Hematopoietic multipotent progenitor cell treated with erythropoietin and hydrocortisone succinate and interleukin-3 and kit ligand, for 6 days (in vitro differentiated cells): ENCODE measurements at places on chromosomes 12 and 14.

DNA sequence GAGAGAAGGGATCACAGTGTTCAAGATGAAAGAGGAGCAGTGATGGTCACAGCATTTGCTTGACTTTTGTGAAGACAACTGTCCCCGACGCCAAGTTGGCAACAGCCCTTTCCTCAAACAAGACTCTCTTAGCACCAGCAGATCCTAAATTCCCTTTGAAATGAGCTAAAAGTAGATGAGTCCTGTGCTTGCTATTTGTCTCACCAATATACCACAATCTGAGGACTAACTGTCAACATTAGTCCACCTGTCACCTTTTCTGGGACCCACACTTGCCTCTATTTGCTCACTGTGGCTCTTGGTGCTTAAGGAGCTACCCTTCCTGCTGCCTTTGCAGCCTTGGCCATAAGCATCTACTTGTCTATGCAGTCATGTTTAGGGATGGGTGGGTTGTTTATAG is 47.4 kb upstream of the COL2A1 start:
- no peak for DNase-seq

- no peak for DNase-seq
These were observed 8.6 kb downstream of the RPH3A start for GRCh38 chr12:112800183-112800582.

DNA sequence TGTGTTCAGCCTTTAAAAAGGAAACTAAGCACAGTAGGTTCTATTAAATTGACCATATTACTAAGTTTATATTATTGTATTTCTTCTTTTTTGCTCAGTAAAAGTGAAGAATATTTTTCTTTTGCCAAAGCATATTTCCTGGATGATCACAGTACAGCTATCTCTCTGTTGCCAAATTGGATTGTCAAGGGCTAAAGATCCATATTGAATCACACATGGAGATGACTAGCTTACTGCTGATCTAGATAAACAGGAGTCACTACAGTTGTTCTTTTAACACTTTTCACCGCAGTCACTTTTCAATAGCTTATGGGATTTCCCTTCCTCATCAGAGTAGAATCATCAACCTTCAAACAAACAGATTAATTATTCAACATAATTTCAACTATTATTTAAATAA is 78.6 kb downstream of the LRRC9 start:
- DNase-seq: no peak

DNA sequence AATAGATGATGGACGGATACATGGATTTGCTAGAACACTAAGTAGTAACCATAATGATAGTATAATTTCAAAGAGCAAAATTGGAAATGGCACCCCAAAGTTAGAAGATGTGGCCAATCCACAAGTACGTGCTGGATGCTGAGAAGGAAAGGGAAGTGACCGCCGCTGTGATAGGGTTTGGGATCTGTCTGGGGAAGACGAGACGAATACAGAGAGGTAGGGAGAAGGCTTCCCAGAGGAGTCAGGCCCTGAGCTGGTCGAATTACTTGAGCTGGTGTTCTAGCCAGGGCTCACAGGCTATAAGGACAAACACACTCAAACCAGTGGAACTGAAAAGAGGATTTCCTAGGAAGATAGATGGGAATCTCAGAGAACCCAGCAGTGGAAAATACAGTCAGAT is 9.4 kb upstream of the ACVR1B start:
- DNase-seq: no peak

DNA sequence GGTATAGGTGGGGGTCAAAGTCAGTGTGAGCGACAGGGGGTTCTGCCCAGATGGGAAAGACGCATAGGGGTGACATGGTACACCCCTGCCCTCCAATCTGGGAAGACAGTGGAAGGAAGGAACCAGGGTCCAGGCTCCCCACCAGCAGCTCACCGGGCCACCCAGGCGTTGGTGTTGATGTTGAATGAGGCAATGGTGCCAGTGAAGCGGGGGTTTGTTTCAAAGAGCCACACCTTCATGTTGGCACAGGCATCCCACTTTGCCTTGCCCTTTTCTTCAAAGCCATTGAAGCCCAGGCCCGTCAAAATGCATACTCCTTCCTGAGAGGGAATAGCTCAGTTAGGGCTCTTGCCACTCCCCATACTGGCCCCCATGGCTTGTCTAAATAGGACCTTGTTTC is 7.5 kb downstream of the EMG1 start:
- DNase-seq: no peak

DNA sequence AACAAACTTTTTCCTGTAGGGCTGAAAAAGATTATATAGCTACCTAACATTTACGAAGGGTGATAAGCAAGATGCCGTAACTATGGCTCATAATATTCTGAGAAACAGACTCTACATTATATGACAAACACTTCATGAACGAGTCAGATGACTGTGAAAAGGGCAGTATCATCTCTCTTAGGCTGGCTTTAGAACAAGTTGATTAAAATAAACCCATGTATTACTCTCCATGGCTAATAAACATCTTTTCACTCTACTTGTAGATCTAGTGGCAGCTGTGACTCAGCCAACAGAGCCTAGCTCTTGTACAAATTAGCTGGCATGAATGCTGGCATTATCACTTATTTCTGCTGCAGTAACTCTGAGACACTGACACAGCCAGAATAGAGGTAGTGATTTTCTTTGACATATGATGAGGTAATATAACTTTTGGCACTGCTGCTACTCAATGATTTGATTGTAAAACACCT is 47.1 kb downstream of the SLC2A13 start:
- no peak for DNase-seq

- no peak for DNase-seq
These were observed 147.9 kb upstream of the HIF1A start for GRCh38 chr14:61547186-61548069.

DNA sequence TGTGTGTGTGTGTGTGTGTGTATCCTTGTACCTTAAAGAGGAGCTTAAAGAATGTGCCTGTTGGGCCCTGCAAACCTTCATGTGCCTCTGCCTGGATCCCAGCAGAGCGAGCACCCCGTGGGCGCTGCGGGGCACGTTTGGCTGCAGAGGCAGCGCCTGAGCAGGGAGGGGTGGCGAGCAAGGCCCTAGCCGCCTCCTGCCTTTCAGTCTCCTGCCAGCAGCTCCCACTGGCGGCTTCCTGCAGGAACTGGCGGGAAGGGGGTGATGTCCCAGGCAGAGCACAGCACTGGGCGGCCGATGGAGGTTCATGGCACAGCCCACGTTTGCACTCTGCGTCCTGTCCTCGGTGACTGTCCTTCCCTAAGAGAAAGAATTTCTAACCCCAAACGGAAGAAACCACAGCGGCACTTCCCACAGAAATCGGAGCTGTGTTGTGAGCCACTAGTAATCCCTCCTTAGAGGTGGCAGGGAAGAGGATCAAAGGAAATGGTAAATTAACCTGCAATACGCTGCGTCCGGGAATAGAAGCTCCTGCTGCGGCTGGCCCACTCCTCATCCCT is 19.8 kb downstream of the ZBTB42 start:
- DNase-seq: peak; percentile 1

GRCh38 chr14:28057359-28058296 is 709.0 kb upstream of the FOXG1 start:
- DNase-seq: peak; percentile 64

GRCh38 chr12:96193725-96194575 is at the start of gene ELK3:
TSS of gene ELK3 (plus strand) at chr12:96194375.
- peak; percentile 71 for DNase-seq

GRCh38 chr14:89507521-89507920 is 90.5 kb upstream of the FOXN3 start:
- DNase-seq: no peak

- peak; percentile 79 for DNase-seq
These were observed 255.8 kb upstream of the FOXN3 start for GRCh38 chr14:89672636-89673511.

GRCh38 chr12:45351921-45352670 is 136.2 kb downstream of the ANO6 start:
- DNase-seq: no peak

GRCh38 chr12:93297032-93297431 is 80.7 kb upstream of the NUDT4 start:
- DNase-seq: no peak

- no peak for DNase-seq
These were observed 33.4 kb upstream of the IGF1 start for GRCh38 chr12:102513739-102514138.

DNA sequence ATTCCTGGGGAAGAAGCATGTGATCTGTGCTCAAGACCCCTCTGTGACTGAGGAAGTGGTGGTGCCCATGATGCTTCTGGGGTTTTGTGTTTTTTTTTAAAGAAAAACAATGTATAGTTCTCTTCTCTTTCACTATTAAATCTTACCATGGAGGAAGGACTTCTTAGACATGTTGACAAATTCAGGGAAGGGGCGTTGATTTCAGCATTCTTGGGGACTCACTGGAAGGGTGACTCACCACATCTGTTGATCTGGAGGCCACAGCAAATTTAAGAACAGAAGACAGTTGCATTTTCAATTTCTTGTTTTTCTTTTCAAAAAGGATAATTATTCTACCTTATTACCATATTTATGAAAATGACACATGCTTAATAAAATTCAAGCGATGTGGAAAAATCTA is 152.9 kb upstream of the RTL1 start:
- no peak for DNase-seq
